ENCODE measurements at places on chromosomes 3 and 15.
A peak's percentile ranks its signal among the peaks of the same experiment; 100 is the strongest.

DNA sequence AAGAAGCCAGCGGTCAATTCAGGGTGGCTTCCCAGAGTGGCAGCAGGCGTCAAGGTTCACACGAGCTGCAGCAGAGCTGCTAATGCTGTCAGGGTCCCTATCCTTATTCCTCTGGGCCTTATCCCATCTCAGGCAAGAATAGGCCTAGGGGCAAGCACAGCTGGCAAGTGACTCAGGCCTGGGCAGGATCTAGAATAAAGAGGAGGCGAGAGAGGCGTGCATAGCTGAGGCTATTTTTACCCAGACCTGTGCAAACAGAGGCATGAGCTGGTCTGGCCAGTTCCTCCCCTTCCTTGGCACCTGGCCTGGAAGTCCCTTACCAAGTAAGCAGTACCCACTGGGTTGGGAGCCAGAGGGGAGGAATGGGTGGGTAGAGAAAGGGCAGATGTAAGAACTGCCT lies 12.2 kb upstream of the VIPR1 start:
- no peak for DNase-seq

DNA sequence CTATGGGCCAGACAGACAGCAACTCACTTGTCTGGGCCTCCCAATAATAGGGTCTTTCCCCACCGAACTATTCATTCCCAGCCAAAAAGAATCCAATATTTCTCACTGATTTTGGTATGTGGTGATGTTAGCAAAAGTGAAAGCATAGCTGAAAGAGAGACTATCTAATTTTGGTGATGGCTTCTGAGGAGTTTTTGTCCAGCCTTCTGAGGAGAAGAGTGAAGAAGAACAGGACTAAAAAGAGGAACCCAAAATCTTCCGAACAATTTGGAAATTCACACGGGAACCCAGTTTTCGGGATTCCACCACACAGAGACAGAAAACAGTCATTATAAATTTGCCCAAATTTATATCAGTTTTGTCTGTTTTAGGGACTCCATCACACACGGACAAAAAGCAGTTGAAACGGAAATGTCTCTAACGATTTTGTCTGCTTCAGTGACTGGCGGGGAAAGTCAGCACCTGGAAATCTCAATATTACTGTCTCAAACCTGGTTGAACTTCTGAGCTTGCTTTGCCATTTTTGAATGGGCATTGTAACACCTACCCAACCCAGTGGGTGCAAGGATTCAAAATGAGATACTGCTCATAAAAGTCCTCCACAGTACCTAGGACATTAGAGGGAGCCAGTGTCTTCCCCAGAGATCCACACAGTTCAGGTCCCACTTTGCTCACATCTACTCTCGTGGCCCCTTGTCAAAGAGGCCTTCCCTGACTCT lies 9.1 kb downstream of the CD80 start:
- no peak for DNase-seq

GRCh38 chr3:130389743-130390478 lies 44.4 kb downstream of the COL6A5 start:
- DNase-seq = no peak

DNA sequence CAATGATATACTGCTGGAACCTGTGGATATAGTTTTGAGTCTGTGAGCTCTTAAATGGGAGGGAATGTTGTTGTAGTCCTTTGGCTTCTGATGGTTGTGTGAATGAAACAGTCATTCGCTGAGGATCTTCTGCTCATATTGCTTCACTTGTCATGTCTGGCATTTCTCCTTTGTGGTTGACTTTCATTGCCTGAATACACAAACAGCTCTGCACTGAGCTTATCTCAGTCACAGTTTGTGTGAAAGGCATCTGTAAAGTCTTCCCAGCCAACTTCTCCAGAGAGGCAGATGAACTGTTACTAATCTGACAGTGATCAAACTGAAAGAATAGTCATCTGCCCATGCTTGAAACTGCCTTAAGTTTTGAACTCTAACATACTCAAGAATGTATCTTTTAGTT lies 59.8 kb downstream of the TMED3 start:
- DNase-seq = peak; percentile 76

- DNase-seq = peak; percentile 2
Measured at GRCh38 chr3:181210275-181210674, 220.7 kb upstream of the DNAJC19 start.

DNA sequence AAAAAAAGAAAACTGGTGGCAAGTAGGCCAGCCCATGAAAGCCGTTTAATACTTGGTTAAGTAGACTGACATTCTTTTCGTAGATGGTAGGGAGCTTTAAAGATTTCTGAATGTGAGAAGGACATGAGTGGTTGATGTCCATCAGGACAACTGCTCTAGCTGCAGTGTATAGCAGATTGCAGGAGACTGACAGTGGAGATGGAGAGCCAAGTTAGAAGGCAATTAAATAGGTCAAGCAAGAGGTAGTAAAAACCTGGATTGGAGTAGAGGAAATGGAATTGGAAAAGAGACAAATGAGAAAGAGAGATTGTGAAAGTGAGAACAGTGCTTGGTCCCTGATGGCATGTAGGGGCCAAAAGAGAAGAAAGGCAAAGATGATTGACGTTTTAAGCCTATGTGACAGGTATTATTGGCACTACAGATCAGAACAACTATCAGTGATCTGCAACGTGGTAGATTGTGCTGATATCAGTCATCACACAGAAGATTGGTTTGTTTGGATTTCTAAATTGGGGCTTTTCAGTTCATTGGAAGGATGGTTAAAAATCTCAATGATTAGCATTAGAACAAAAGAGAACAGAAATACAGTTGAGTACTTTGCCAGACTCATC lies 74.0 kb downstream of the CNTN4 start:
- no peak for DNase-seq

GRCh38 chr3:13600950-13601691 lies 52.2 kb downstream of the FBLN2 start:
- DNase-seq = peak; percentile 88

DNA sequence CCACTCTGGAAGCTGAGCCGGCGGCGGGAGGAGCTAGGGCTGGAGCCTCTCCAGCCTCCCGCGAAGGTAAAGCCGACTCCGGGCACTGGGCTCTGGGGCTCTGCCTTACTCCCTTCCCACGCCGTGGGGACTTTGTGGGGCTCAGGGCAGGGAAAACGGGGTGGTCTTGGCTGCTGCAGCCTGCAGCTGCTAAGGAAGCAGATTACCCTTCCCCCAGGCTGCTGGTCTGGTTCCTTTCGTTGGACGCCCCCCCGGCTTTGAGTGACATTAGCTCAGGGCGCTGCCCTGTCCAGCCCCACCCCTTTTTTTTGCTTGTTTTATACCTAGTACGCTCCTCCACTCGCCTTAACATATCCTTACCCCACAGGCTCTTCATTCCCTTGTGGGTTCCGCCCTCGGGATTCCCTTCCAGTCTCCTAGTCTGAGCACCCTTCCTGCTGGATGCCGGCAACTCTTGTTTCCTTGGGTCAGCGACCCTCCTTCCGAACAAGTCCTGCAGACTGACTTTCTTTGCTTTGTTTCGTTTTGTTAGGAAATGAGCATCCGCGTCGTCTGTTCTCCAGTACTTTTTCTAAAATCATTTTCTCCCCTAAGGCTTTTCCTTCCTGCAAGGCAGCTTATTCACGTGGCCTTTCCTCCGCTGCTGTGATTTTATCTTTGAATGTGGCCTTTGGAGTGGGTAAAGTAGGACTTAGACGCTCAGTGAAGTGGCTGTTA lies 551 bp downstream of the DNAJC13 start:
- peak; percentile 78 for DNase-seq

DNA sequence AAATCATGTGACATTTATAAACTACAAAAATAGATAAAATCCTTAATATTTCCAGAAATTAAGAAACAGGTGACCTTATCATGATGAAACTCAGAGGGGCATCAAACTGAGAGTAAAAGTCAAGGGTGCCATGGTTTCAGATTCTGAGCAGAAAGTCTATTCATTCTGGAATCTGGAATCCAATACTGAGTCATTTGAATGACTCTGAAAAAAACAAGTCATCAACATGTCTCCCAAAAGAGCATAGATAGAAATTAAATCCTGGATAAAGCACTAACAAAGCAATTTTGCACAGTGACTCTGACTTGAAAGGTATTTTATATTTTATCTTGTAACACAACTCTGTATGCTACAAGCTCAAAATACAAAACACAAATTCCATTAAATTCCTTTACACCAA lies 23.4 kb downstream of the STAC start:
- no peak for DNase-seq

DNA sequence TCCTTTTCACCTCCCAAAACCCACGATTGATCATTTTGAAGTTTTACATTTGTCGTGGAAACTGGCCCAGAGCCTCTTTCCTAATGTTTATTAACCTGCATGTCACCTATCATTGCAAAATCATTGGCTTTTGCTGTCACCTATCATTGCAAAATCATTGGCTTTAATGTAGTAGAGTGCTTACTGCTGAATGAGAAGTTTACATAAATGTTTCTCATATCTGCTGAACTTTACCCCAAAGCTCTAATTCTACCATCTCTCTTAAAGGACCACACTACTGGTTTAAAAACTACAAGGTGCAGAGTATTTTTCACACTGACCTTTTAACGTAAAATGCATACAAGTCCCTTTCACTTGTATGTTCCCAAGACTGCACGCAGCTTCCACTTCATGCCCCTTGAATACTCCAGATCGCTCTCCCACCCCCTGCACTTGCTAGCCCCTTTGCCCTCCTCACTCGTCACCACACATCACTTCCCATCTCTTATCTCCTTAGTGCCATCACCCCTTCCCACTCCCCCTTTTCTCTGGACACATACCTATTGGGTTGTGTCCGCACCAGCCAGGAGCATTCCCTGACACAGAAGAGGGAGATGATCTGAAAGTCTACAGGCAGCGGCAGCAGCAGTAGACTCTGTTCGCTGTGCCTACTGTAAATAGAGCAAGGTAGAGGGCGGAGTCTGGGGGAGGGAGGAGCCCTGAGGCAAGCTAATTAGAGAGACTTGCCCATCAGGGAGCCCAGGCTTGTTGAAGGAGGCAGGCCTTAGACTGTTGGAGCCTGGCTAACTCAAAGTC lies 30.2 kb upstream of the ATOSA start:
- DNase-seq = no peak

DNA sequence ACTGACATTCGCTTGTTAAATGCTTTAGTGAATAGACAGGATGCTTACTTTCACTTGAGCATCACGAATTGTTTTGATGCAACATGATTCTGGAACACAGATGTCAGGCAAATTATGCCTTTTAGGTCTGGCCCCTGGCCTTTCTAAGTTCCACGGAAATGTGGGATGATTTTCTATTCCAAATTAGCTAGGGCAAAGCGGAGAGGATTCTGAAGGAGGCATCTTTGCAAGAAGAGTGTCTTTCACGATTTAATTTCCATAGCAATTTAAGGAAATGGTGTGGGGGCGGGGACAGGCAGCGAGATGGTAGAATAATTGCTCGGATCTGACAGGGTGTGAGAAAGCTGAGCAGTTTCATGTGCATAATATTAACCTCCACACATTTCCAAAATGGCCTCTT lies 238.5 kb upstream of the KCNMB2 start:
- no peak for DNase-seq

DNA sequence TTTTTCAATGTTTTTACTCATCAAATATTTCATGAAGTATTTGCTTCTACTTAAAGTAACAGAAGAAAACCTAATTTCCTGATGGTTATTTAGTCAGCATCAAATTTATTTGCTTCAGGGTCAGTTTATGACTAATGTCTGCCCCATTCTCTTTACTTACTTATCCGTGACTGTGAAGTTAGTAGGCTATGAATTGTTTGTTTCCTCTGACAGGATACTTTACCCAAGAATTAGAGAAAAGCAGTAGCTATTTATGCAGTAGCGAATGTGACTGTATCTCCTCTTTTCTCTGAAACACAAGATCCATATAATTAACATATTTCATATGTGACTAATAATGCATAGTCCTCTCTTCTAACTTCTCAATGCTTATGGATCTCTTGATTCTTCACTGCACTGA lies 329.9 kb upstream of the ROBO1 start:
- DNase-seq = no peak

DNA sequence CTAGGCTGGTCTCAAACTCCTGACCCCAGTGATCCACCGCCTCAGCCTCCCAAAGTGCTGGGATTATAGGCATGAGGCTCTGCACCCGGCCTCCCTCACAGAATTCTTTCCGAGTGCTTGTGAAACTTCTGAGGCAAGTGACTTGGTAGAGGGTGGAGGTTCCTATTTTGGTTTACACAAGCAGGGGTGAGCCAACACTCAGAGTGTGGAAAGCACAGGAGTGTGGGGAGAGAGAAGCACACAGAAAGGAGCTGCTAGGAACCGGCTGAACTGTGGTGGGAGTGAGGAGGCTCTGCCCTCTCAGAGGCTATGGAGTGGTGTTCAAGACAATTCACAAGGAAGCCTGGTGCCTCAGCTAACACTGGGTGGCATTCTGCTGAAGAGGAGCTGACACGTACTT lies 7.7 kb downstream of the CAPN3 start:
- DNase-seq = peak; percentile 51

GRCh38 chr3:148643389-148643840 lies 54.3 kb upstream of the AGTR1 start:
- peak; percentile 80 for DNase-seq

GRCh38 chr3:80331494-80332170 lies 563.8 kb upstream of the ROBO1 start:
- DNase-seq = no peak

GRCh38 chr3:39443530-39443929 lies 23.9 kb upstream of the MOBP start:
- no peak for DNase-seq

DNA sequence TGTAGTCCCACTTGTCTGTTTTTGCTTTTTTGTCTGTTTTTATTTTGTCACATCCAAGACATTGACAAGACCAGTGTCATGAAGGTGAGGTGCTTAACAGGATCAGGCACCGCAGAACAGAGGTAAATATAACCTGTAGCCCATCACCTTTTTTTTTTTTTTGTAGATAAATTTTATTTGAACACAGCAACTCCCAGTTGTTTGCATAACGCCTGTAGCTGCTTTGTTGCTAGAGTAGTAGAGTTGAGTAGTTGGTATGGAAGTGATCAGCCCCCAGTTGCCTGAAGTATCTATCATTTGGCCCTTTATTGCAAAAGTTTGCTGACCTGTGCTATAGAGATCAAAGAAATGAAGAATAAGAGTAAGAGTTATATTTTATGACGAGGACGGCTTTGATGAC lies 135.0 kb downstream of the TCF12 start:
- no peak for DNase-seq

DNA sequence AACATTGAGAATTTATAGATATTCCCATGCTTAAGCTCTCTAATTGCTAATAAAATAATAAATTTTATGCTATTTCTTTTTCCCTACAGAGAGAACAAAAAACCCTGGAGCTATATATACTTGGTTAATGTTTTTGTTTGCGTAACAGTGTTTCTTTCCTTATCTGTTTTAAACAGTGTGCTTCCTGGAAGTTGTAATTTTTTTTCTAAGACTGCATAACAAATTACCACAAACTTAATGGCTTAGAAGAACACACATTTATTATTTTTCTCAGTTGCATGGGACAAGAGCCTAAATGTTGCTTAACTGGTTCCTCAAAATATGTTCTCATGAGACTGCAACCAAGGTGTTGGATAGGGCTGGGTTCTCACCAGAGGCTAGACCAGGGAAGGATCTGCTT lies 49.7 kb upstream of the DPH6 start:
- peak; percentile 58 for DNase-seq

DNA sequence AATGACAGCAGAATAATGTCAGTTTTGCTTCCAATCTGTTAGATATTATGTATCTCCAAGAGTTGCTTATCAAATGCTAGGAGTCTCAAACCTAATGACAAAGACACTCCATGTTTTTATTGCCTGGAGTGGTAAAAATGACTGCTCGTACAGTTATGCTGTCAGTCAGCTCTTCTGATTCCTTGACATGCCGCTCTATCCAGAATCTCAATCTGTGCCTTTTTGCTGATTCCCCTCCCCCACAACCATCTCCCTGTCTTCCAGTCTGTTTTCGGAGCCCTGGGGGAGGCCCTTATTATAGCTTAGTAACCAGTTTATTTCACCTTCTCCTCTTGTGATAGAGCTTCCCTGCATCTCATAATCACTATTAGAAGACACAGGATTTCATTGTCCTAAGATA lies 2.6 kb downstream of the MKRN2 start:
- DNase-seq = no peak
